ENCODE measurements at places on chromosomes 12 and 14.

DNA sequence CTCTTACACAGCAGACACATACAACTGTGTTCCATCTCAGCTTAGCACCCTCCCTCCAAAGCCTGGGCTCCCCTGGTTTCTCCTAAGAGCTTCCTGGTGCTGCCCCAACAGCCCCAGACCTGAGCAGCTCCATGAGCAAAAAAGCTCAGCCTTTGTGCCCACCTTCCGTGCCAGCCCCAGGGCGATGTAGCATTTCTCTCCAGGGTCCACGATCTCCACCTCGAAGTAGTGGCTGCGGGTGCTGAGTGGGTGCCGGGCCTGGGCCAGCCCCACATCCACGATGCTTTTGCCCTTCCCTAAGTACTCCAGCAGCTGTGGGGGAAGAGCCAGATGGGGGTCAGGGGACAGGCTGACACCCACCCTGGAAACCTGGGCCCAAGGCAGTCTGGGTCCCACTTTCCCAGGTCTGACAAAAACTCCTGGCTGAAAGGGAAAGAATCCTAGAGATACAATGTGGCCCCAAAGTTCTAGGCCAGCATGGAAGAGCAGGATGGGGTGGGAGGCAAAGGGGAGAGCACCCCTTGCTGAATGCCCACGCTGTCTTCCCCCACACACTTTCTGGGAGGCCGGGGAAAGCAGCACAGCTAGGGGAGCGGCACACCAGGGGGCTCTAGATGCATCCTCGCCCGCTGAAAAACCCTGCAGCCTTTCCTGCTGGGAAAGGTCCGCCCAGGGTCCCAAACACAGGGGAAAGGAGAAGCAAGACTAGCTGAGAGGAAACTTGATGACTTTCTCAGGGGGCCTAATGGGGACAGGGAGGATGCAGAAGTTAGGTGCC, 11.0 kb downstream of the SPRYD3 start:
- no peak for DNase-seq

DNA sequence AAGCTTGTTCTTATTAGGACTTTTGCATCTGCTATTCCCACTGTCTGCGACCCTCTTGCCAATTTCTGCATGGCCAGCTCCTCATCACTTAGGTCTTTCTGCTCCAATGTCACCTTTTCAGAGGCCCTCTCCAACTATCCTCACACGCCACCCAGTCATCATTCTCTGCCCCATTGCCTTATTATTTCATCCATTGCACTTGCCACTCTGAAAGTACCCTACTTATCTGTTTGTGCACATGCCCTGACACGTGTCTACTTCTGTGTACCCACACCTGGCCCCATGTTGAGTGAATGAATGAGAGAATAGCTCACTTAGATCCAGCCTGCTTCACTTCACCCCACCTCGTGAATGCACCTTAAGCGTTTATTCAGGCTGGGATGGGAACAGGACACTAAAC, 218.7 kb upstream of the TBX3 start:
- no peak for DNase-seq

GRCh38 chr14:52538623-52539022, 13.7 kb downstream of the TXNDC16 start:
- DNase-seq = no peak

- DNase-seq = peak; percentile 50
Measured at GRCh38 chr12:95787274-95787818, 3.2 kb downstream of the NTN4 start.

DNA sequence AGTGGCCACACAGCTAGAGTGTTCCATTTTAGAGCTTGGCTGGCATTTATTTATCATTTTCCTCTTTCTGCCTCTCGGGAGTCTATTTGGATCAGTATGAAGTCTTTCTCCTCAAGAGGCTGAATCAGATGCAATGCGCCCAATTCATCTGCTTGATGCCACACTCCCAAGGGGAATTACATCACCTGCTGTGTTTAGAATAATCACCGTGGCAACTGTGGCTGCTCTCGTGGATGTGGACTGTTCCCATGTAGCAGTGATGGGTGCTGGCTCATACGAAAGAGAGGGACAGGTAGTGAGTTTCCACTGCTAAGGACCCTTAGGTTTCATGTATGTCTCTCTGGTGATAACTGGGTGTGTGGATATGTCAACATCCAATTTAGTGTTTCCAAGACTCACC, 70.7 kb downstream of the SRRM4 start:
- DNase-seq = no peak

DNA sequence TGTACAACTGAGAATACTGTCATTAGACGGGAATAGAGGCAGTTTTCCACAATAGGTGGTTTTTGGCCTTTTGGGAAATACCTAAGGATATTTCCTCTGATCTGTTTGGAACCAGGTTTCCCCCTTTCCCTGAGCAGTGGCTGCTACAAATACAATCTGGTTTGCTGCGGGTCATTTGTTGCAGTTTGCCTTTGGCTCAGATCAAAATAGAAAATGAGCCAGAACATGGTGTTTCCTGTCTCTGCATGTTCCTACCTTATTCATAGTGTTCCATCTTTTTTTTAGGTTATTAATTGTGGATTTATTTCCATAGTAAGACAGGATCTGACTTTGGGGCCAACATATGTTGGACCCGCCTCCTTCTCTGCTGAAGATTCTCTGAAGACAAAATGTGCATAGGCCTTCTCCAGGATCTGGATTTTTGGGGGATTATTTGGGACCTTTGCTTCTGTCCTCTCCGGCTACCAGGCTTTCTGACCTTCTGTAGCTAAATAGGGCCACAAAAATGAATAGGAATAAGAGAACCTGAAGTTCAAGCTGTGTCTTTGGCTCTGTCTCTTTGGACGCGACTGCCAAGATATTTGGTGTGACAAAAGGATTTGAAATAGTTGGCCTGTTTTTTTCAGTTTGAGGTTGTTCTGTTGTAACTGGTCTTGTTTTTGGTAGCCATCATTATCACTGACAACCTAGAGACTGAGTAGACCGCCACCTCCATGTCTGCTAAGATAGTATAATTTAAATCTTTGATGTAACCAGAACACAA, 146.9 kb downstream of the PRKCH start:
- DNase-seq = no peak

- DNase-seq = peak; percentile 79
Measured at GRCh38 chr12:58310368-58310767, 369.0 kb downstream of the ATP23 start.

DNA sequence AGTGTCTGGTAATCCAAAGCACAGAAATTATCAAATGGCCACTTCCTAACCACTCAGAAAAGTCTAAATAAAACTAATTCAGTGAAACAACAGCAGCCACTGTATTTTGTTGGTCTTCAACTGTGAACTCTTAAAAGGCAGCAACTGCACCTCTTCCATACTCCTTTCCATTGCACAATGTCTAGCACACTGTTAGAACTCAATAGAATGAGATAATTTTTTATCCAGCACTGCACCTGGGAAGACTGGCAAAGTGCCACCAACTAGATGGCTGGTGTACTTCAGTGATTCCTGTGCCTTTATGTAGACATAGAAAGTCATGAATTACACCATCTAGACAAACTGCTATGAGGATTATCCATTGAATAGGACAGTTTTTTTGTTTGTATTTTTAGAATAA, 26.2 kb downstream of the LGR5 start:
- DNase-seq = no peak

- no peak for DNase-seq
Measured at GRCh38 chr12:98721204-98721702, 76.2 kb downstream of the APAF1 start.

DNA sequence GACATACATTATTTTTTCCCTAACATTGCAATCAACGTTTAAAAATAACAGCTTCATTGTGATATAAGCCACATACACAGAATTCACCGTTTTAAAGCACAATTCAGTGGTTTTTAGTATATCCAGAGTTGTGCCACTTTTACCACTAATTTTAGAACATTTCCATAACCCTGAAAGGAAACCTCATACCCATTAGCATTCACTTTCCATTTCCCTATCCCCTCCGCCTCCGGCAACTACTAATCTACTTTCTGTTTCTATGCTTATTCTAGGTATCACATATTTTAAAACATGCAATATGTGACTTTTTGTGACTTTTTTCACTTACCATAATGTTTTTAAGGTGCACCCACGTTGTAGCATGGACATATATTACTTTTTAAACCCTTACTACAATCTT, 55.6 kb upstream of the ISM2 start:
- no peak for DNase-seq

DNA sequence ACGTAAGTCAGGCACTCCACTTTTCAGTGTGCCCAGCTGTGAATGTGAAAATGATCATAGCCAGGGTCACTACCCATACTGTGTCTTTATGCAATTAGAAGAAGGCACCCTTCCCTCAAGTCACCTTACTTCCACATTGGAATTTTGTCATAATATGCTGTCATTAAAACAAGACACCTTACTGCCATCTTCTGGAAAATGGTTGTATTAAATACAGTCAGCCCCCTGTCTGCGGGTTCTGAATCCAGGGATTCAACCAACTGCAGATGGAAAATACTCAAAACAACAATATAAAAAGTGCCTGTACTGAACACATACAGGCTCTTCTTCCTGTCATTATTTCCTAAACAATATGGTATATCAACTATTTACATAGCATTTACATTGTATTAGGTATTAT, 70.2 kb upstream of the TBX5 start:
- peak; percentile 6 for DNase-seq

DNA sequence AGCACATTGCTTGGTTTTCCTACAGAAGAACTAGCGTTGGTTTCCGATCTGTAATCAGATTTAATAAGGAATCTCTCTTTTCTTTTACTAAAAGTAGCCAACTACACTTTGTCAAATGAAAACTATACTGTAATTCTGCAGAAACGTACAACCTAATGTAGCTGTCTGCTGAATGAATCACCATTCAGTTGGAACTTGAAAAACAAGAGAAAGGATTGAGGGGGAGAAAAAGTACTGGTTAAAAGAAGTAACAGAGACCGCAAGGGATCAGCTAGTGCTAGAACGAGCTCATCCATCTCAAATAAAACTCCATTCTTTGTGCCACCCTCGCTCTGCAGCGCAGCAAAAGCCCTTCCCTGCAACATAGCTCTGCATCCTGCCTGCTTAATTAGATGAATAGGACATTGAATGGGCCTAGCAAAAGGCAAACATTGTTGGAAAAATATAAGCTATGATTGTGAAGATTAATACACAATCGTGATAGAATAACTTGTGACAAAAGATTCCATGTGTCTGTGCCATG, 2.6 kb downstream of the GARIN2 start:
- no peak for DNase-seq

DNA sequence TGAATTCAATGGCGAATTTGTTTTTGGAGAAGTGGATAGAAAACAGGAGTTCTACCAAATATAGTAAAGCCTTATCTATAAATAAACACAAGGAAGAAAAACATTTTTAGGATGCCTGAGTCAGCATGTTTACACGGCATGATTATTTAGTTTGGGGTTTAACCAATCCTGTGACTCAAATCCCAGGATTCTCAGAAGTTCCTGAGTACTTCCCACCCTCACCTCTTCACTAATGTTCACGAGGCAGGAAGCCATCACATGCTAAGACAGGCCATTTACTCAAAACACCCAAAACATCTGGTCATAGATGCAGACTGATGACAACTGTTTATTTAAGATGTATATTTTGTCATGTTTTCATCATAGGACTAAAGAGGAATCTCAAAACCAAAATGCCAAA, 3.4 kb upstream of the GLRX5 start:
- peak; percentile 88 for DNase-seq

GRCh38 chr12:91074851-91075250, 17.0 kb upstream of the KERA start:
- no peak for DNase-seq

DNA sequence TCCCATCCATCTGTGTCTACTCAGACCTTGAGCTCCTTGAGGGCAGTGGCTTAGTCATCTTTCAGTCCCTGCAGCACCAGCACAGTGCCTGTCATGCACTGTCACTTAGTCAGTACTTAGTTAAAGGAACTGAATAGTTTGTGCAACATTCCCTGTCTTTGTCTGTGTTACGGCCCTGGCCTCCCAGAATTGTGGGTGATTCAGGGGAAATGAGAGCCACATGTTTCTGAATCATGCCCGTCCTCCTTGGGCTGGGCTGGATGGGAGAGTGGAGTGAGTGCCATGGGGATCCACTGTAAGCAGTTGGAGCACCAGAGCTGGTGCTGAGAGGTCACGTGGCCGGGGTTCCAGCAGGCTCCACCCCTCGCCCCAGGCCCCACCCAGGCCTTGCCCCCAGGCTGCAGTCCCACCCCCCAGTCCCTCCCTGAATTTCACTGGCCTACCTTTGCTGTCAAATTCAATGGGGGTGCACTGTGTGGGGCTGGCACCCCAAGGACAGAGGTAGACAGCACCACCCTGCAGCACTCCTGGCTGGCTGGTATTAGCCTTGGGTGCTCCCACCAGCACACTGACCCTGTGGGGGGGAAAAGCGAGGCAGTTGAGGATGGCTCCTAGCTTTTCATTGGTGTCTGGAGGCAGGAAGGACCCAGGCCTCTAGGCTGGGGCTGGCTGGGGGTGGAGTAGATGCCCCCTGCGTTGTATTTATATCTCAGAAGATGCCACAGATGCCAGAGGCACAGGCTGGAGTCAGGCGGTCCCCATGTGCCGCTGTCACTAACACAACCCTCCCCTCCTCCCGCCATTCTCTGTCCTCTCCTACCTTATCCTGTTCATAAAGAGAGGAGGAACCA, 7.5 kb downstream of the ITGA5 start:
- DNase-seq = peak; percentile 99

- DNase-seq = no peak
Measured at GRCh38 chr12:52754135-52754534, 23.0 kb downstream of the KRT76 start.

DNA sequence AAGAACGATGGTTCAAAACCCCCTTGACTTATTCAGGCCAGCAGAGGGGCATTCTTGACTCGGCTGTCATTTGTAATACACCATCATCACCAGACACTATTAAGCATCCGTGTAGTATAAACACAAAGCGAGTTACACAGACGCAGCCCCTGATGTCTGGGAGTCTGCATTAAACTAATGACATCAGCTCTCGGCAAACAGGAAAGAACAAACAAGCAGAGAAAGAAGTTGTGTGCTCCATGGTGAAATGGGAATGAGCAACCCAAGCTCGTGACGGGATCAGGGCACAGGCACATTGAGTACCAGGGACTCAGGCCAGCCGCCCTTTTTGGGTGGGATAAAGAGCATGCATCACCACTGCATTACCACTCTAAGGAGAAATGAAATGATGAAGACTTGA, 460.1 kb downstream of the MED13L start:
- no peak for DNase-seq

GRCh38 chr12:124474709-124475108, 92.7 kb downstream of the NCOR2 start:
- DNase-seq = no peak

DNA sequence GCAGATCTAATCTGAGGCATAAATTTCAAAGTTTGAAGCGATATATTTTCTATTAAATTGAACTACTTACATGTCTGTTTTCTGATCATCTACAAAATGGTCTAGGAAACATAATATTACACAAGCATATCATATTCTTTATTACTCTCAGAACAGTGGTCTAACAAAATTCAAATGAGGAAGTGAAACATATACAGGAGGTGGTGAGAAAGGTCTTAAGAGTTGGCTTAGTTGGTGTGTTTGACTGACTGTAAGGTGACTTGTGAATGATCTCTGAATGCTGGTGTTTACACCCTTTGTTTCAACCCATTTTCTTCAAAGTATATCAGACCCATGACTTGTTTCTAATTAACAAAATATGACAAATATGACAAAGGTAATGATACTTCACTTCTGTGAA, 1156.8 kb downstream of the SLC16A7 start:
- DNase-seq = no peak

GRCh38 chr14:102063109-102063807, 23.6 kb downstream of the HSP90AA1 start:
- peak; percentile 89 for DNase-seq

- DNase-seq = no peak
Measured at GRCh38 chr12:108335349-108336119, 3.6 kb downstream of the CMKLR1 start.
